ENCODE measurements at places on chromosomes 16 and 17.

- DNase-seq = no peak
Observed at GRCh38 chr16:13378151-13378550, 476.8 kb downstream of the SHISA9 start.

GRCh38 chr17:35879773-35880654 lies at the start of gene CCL5:
TSS of gene CCL5 (minus strand) at chr17:35880360.
- DNase-seq = peak; percentile 52

DNA sequence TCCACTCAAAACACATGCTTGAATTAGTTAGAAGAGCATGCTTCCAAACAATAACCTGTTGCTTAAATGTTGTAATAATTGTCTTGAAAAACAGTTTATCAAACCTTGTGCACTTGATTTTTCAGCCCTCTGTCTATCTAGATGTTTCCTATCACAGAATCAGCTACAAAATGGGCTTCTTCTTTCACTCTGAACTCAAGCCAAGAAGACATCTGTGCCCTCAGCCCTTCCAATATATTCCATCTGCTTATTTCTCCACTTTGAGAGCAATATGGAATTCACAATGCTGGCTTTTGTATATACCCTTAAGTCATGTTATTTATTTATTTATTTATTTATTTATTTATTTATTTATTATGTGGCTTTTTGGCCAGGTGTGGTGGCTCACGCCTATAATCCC lies 234.2 kb downstream of the TOX3 start:
- DNase-seq = no peak

GRCh38 chr17:34671191-34671590 lies 91.8 kb downstream of the TMEM132E start:
- peak; percentile 43 for DNase-seq

DNA sequence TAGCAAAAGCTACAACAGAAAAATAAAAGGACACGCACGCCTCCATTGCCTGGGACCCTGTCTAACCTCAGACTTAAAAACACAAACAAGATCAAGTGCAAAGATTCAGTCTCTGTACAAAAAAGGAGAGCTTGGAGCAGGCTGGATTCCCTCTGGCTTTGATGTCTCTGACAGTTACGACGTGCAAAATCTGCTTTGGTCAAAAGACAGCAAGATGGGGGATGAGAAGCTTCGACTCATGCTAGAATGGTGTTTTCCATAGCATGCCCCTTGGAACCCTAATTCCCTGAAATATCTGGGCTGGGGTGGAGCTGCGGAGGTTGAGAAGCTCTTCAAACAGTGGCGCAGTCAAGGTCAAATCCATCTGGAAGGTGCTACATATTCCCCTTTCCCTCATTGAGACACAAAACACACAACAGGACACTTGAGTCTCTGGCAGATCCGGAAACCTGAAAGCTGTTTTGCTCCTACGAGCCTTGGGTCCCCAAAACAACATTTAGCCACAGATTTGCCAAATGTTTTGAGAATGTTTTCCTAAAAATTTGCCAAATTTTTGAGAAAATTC lies 9.1 kb downstream of the MYH11 start:
- no peak for DNase-seq

GRCh38 chr16:57711-58110 lies 4.1 kb downstream of the SNRNP25 start:
- no peak for DNase-seq

DNA sequence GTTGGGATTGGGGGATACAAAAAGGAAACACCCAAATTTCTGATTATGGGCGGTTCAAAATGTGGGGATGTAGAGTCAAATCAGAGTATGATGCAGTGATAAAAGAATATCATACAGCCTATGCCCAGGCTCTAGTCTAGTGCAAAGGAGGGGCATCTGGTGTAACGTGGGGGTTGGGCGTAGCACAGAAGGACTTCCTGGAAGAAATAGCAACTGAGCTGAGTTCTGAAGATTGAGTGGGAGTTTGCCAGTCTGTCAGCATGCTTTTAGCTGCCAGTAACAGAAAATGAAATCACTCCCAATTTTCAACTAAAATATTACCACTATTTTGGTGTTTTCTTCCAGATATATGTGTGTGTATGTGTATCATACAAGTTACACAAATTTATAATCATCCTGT lies 196.9 kb downstream of the SPECC1 start:
- no peak for DNase-seq

DNA sequence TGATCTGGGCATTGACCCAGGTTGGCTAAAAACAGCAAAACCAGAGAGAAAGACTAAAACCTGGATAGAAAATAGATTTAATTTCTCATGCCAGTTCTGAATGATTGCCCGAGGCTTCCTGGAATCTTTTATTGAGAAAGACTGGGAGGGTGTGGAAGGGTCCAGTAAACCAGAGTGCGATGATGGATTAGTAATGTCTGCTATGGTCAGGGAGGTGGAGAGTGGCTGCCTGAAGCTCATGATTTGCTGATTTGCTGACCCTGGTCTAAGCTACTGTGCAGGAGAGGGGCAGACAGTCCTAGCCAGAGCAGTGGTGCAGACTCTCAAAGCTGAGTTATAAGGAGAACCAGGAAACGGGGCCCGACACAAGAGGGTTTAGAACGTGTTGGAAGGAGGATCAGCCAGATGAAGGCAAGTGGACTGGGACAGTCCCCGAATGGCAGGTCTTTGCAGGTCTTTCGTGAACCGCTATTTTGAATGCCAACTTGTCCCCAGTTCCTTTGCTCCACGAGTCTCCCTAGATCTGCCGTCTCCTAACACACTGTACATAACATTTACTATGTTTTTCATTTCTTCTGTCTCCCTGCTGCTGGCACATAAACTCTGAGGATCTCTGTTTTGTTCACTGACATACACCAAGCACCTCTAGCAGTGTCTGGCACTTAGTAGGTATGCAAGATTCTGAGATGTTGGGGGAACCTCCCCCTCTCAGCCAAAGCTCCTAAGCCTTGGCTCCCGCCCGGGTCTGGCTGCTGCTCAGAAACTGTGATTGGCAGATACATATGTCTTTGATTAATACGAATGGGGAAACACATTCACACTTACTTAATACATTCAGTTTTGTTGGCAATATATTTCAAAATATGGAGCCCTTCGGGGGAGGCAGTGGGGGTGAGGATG lies 237.3 kb upstream of the TNRC6C start:
- peak; percentile 46 for DNase-seq

DNA sequence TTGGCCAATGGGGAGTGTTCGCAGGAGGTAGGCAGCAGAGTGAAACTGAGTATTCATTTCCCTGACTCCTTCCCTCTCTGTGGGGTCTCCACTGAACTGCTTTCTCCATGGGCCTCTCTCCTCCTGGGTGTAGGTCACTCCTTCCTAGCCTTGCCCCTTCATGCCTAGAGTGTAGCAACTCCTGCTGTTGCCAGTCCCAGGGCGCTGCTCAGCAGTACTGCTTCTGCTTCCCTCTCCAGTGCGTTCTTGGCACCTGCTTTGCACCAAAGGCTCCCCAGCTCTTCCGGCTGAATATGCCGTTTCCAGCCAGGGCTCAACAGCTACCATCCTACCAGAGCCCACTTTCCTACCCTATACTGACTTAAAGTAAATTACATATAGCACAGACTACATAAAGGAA lies 92.2 kb downstream of the MAF start:
- DNase-seq = no peak

DNA sequence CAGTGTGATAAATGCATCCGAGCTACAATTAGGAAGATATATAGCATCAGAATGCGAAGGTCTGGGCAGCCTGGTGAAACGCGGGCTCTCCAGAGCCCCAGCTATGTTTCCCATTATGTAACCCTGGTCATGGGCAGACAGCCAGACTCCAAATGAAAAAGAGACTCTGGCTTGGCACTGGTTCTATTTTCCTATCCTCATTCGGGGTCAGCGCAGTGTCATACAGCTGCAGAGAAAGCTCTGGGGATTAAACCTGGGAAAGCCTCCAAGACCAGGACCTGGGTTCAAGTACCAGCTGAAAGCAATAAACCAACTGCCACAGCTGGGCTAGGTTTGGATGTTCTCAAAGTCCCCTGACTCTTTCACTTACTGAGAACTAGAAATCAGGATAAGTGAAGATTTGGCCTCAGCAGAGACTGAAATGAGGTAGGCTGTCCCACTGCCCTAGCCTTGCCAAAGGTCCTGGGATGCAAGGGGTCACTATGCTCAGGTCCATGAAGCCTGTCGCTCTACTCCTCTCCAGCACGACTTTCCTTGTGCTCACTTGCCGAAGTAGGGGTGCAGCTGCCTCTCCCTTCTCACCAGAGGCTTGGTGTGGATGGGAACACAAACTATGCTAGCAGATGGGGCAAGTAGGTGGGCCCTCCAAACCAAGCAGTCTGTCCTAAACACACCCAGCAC lies 123.8 kb downstream of the SMG6 start:
- DNase-seq = no peak

DNA sequence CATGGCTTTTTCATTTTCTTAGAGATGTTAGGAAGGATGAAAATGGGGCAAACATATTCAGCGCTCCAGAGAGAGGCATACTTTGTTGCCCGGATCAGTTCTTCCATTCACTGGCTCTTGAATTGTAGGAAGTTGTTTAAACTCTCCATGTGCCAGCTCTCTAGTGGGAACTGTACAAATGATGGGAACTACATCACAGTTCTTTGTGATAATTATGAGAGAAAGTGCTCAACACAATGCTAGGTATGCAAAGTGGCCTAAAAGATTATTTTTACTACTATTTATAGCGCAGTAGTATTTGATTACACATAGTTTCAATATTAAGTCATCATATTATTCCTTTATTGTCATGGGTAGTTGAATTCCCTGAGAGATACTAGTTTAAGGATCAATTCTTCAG lies 268.5 kb downstream of the RBFOX1 start:
- DNase-seq = no peak

GRCh38 chr17:48502901-48503300 lies 27.9 kb downstream of the HOXB1 start:
- peak; percentile 57 for DNase-seq

- peak; percentile 83 for DNase-seq
Observed at GRCh38 chr16:88782454-88783390, 2.3 kb downstream of the PIEZO1 start.

- no peak for DNase-seq
Observed at GRCh38 chr16:56848955-56849689, 15.9 kb upstream of the SLC12A3 start.

GRCh38 chr16:77868052-77868451 lies 79.7 kb downstream of the VAT1L start:
- DNase-seq = no peak

DNA sequence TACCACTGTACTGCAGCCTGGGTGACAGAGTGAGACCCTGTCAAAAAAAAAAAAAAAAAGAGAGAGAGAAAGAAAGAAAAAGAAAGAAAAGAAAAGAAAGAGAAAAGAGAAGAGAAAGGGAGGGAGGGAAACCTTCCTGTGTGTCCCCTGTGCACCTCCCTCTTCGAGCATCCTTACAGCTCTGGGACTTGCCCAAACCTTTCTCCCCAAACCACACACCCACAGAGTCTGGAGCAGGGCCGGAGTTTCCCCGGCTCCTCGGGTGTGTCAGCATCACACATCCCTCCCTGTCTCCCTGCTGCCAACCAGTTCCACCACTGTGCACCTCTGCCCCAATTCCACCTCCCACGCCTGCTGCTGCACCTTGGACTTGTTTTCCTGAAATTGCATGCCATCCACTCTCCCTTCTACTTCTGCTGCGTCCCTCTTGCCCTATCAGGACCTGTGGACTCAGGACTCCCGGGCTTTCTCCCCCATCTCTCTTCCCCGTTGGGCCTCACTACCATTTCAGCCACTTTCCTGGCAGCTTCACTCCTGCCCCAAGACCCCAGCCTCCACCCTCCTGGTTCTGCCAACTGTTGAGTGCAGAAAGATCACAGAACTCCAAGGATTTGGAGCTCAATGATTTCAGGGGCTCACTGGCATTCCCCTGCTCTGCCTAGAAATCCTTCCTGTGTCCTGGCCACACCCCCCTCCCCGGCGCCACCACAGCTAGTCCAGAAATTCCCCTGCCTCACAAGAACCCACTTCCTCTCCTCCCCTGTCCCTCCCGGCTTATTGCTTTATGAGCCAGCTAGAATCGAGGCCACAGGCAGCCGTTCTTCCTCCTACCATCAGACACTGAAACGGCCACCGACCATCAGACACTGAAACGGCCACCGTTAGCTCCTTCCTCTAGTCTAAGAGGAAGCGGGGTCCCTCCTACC lies 3.7 kb upstream of the CDK3 start:
- peak; percentile 90 for DNase-seq

DNA sequence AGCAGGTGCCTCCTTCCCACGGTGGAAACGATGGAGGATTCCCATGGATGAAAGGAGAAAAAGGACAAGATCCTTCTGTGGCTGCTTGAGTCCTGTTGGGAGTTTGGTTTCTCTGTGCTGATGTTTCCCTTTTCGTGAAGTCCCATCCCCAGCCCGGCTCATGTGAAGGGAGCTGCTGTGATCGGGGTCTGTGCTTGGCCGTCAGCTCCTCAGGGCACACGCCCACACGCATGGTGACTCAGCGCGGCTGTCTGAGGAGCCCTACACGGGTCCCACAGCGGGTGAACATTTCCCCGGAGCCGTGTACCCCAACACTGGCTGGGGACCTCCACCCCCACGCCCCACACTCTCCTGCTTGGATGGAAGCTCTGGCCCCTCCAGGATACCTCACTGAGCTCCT lies 44.5 kb upstream of the SSTR5 start:
- no peak for DNase-seq

- peak; percentile 95 for DNase-seq
Observed at GRCh38 chr16:81786321-81786720, 7.2 kb downstream of the PLCG2 start.

- no peak for DNase-seq
Observed at GRCh38 chr17:263271-263670, 81.8 kb upstream of the DOC2B start.
